ENCODE measurements at places on chromosomes 11 and 22.
A peak's percentile ranks its signal among the peaks of the same experiment; 100 is the strongest.

DNA sequence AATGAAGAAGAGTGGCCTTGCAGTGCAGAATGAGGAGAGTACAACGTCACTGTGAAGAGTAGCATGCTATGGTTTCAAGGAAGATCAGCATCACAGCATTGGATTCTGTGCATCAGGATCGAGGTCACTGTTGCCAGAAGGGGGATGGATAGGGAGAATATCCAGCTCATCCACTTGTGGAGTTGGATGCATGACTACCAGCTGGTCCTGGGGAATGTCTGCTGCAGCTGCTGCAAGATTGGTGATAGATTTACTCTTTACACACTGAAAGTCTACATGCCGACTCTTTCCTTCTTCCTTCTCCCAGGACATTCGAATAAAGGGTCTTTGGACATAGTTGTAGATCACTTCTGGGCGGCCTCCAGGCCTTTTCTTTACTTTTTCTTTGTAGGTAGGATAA lies 74.3 kb downstream of the BTBD10 start:
- H3K36me3 ChIP-seq = peaks cover 10% of the 10 kb centered on the region
- H3K27ac ChIP-seq = no peak overlapping the region
- no peak overlapping the region for H3K4me3 ChIP-seq

- no peak overlapping the region for H3K27ac ChIP-seq
- H3K4me1 ChIP-seq = no peaks in the 10 kb centered on the region
- DNase-seq = peak; percentile 38
- H3K27me3 ChIP-seq = no peaks in the 10 kb centered on the region
These were observed 15.9 kb downstream of the PTPN5 start for GRCh38 chr11:18775492-18776292.

DNA sequence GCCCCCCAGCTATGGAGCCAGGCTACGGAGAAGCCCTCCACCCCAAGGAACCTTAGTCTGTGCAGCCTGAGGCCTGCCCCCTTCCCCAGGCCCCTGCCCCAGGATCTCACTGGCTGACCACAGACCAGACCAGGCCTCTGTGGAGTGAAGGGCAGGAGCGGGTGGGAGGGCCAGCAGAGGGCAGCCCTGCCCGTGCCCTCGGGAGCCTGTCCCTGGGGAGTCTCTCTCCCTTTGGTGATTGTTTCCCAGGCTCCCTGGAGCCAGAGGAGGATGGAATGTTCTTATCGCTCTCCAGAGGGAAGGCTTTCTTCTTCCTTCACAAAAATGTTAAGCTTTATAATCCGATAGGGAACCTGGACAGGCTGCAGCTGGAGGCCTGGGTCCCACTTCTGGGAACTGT lies 455.3 kb downstream of the SOX6 start:
- no peaks in the 10 kb centered on the region for H3K36me3 ChIP-seq
- H3K27me3 ChIP-seq = no peaks in the 10 kb centered on the region
- no peak for DNase-seq
- H3K4me3 ChIP-seq = no peak overlapping the region
- H3K27ac ChIP-seq = no peak overlapping the region
- H3K4me1 ChIP-seq = no peaks in the 10 kb centered on the region

- H3K27me3 ChIP-seq = peaks cover 4% of the 10 kb centered on the region
- no peaks in the 10 kb centered on the region for H3K36me3 ChIP-seq
- no peak overlapping the region for H3K27ac ChIP-seq
- no peak overlapping the region for H3K4me3 ChIP-seq
- DNase-seq = no peak
These were observed 161.9 kb downstream of the MSANTD4 start for GRCh38 chr11:105860105-105860504.

DNA sequence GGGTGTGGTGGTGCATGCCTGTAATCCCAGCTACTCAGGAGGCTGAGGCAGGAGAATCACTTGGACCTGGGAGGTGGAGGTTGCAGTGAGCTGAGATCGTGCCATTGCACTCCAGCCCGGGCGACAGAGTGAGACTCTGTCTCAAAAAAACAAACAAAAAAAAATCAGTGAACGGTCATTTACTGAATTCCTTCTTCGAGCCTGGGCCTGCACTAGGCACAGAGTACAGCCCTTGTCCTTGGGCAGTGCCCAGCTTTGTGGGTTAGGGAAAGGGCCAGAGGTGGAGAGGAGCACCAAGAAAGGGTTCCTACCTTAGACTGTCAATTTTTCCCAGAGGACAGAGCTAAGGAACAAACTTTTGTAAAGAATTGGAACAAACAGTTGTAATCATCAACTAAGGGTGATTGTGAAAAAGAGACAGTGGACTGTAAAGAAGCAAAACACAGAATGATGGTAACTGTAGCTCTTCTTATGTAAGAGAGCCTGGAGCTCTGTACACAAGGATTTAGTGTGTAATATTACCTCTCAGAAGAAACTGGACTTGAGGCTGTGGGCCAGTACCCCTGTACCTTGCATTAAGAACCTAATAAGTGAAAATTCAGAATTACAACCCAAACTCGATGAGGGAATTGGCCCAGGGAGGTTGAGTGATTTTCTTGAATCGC lies 10.8 kb downstream of the GVQW3 start:
- H3K4me1 ChIP-seq = no peaks in the 10 kb centered on the region
- H3K36me3 ChIP-seq = no peaks in the 10 kb centered on the region
- H3K27me3 ChIP-seq = no peaks in the 10 kb centered on the region
- no peak for DNase-seq
- H3K4me3 ChIP-seq = no peak overlapping the region

GRCh38 chr22:30247561-30247960 lies 1.0 kb upstream of the LIF start:
- H3K27me3 ChIP-seq = no peaks in the 10 kb centered on the region
- H3K36me3 ChIP-seq = no peaks in the 10 kb centered on the region
- H3K4me1 ChIP-seq = peaks cover 74% of the 10 kb centered on the region
- peak overlapping the region; percentile 95 for H3K27ac ChIP-seq
- 0 out of 2 replicates have a peak overlapping the region, but pooled peaks have one; percentile 23 for H3K4me3 ChIP-seq

Data from Panc1 (cell line).